D721Med (cell line): ENCODE measurements at places on chromosomes 5 and 9.
A peak's percentile ranks its signal among the peaks of the same experiment; 100 is the strongest.

GRCh38 chr5:12526113-12526512 lies 621.9 kb upstream of the CTNND2 start:
- no peak for DNase-seq

GRCh38 chr5:10623305-10623910 lies 59.5 kb downstream of the ANKRD33B start:
- DNase-seq, result peak; percentile 65

DNA sequence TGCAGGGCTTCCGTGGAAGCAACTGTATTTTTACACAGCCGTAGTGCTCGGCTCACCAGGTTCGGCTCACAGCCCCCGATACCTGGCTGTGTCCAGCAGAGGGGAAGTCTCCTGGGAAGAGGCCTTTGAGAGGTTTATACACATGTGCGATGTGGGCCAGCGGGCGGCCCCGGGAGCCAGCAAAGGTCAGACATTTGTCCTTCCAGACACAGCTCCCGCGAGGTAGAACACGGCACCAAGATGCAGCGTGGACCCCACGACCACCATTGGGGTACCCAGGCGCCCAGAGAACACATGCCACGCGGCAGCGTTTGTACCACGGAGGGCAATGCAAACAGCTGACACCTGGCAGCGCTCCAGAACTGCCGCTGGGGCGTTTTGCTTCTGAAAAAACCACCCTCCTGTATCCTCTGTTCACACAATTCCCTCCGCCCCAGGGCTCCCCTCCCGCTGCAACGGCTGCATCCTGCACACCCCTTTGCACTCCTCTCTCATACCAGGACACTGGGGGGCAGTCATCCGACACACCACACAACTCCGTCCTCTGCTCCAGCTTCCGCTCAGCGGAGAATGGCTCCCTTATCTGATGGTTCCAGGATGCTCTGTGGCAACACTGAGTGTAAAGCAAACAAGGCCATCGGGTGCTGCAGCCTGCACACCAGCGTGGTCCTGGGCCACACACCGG lies 235.3 kb downstream of the SYK start:
- DNase-seq, result no peak

DNA sequence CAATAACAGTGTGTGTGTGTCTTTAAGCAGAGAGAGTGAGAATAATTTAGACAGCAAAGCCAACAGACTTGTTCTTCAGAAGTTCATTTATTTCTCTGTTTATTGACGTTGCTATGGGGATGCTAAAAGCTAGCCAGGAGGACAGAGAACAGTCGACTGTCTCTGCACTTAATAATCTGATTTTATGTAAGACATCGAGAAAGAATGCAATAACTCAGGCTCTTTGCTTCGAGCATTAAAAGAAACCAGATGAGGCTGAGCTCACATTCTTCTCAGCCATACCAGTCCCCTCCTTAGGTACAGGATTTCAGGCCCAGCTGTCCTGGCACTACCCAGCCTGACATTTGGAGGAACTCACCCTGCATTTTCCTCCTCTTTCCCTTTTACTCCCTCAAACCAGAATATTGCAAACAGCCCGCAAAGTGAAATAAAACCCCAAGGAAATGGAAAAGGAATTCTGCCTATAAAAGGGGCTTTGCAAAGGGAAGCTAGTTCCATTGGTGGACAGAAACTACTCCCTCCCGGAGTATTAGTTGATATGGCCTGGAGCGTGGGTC lies 44.5 kb upstream of the DPYSL3 start:
- no peak for DNase-seq

DNA sequence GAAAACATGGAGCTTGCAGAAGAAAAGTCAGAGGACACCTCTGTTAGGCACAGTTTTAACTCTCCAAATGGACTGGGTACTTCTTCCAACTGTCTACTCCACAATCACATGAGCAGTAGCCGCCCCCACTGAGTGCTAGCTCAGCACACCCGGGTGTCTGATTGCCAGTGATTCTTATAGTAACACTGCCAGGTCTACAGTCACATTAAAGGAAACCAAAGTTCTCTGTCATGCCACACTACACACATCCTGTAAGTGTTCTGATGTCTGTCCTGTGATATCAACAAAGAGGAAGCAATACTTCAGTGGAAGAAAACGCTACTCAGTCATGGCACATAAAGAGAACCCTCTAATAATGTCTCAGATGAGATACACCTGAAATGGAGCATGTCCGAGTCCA lies at the start of gene HAVCR2:
TSS of gene HAVCR2 (minus strand) at position 69 of the 400 bp plus-strand sequence. CDS start at position 8, 61 bp downstream.
- DNase-seq, result no peak

DNA sequence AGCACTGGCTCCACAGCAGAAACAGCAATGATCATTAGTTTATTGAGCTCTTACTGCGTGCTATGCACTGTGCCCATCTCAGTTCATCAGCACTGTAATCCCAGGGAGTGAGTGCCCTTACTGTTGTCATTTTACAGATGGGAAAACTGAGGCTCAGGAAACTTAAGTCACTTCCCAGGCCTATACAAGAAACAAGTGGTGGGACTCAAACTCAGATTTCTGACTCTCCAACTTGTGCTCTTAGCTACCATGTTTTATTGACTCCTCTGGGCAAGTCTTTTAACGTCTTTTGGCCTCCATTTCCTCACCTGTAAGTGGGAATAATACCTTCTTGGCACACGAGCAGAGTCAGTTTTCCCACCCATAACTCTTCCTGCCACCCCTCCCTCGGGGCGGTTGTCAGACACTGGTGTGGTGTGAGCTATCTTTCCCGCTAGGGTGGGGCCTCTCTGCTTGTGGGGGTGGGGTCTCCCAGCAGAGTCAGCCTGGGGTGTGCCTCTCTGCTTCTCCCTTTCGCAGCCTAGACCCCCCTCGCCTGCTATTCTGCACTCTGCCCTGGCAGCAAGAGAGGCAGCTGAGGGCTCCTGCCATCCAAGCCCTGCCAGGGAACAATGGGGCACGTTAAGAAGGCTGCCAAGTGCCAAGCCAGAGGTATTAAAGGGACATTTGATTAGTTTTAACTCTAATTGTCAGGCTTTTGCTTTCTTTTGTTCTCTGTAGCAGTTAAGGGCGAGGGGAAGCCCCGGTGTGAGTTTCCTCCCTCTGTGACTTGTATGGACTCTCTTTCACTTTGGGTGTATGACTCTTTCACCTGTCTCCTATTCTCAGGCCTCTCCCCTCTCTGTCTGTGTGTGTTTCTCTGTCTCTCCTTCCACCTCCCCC lies 12.1 kb downstream of the GALNT10 start:
- DNase-seq, result no peak

GRCh38 chr5:139644001-139644456 lies 4.1 kb upstream of the CXXC5 start:
- DNase-seq, result no peak

DNA sequence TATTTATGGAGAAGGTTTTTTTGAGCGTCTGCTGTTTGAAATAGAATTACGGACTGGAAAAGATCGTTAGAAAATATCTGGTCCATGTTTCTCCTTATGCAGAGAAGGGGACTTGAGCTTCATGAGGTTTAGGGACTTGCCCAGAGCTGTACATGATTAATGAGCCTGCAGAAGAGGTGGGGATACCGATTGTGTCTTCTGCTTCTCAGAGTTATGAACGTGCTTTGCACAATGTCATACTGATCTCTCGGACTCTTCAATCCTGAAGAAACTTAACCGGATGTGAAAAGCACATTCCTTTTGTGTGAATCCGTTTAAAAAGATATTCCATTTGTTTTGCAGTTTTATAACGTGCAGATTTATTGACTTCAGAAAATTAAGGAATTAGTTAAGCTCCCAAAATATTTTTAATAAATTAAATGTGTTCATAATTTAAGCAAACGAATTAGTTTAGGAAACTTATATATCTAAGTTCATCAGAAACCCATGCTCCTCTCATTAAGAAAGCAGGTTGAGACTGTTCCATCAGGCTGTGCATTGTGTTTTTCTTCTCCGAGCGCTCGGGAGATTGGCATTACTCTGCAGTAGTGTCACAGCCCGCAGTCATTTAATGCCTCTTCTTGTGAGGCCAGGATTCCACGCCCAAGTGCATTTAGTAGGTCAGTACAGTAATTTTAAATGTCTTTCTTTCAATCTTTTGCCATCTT lies 40.8 kb upstream of the MEF2C start:
- no peak for DNase-seq

GRCh38 chr9:111937781-111938426 lies 41.3 kb downstream of the UGCG start:
- no peak for DNase-seq

DNA sequence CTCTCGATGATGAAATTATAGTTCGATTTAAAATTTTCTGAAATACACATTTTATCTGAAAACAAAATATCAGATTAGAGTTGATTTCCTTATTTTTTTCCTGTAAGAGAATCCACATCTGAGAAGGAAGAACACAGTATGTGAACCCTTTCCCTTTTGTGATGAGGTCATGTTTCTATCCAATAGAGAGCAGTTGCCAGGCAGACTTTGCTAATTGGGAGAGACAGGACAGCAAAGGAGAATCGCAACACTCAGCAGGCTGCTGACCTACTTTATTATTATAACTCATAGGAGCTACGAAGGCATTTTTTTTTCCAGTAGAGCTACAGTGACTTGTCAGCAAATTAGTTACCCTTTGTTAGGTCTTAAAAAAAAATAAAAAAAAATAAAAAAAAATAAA lies 242.1 kb downstream of the HCN1 start:
- DNase-seq, result no peak

DNA sequence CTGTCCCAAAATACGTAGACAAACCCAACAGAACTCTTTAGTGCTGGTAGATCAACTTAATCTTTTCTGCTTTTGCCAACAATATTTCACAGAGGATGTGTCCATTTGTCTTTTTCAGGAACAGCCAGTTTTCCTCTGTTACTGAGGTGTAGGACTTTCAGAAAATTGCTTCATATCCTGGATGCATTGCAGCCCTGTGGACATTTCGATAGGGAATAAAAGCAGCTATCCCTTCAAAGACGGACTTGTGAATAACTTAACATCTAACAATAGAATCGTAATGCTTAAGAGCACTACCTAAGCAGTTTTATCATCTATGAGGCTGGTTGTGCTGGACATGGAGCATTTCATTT lies 59.7 kb downstream of the PCSK1 start:
- DNase-seq, result no peak

DNA sequence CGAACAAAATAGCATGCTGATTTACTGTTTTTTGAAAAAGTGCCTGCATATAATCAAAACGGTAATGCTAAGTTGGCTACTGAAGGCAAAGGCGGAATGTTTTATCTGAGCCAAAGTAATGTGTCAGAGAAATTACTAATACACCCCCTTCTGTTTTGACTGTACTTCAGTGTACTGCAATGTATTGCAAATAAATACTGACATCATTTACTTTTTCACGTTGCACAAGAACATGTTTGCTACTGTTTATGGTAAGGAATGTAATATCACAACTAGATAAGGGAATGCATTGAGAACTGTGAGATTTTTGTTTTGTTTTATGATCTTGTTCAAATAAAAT lies 813 bp upstream of the AGTPBP1 start:
- no peak for DNase-seq

DNA sequence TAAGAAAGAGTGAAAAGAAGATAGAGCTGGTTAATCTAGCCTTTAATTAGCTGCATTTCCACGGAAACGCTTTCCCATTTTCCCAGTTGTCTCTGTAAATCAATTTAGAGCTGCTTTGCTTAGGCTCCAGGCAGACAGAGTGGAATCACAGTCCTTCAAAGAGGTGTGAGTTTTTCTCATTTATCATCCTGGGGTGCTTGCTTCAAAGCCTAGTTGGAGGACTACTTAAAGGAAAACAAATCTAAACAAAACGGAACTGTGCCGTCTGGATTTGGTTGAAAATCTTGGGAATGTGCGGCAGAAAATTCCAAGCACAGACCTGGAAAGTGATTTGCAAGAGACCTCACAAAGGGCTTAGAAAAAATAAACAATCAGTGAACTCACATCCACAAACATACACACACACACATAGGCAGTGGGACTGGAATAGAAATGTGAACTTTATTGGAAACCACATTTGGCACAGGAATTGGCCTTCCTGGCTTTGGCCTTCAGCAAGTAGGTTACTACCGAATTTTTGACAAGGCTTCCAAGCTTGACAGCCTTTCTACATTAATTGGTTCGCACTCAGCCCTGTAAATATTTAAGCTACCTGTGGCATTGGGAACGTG lies 235.2 kb upstream of the SLC24A2 start:
- no peak for DNase-seq

- no peak for DNase-seq
These were observed 22.9 kb downstream of the ATG10 start for GRCh38 chr5:81994679-81995078.

DNA sequence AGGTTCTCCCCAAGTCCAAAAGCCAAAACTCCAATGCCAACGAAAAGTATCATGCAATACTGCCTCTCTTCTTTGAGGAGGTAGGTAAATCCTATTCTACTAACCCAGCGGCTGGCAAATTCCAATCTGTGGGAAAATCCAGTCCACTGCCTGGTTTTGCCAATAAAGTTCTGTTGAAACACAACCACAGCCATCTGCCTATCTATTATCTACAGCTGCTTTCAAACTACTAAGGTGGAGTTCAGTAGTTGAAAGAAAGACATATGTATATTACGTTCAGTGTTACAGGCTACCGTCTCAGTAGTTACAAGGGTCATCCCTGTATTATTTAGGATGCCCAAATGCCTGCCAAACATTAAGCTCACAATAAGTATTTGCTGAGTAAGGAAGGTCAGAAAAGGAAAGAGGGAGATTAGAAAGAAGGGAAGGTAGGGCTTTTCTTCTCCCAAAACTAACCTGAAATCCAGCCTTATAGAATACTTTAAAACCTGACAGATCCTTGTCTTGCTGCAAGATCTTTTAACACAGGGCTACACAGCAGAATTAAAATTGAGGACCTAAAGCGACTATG lies 16.2 kb downstream of the ARL15 start:
- no peak for DNase-seq

- no peak for DNase-seq
These were observed 928 bp downstream of the HACD4 start for GRCh38 chr9:21030389-21031035.

GRCh38 chr5:97093193-97093592 lies 49.2 kb downstream of the LIX1 start:
- DNase-seq, result no peak

DNA sequence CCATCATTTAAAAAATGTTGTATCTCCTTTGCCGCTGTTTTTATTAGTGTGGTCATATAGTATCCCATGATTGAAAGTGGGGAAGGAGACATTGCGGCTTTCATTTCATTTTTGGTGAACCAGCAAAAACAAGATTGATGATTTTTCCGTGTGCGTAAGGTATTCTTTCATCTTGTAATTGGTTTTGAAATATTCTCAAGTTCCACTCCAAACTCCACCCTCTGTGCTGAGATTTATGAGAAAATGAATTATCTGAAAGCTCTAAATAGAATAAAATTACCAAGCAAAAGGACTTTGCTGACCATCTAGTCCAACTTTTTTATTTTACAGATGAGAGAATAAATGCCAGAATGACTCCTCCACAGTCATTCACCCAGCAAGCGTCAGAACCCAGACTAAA lies 103.1 kb upstream of the MPDZ start:
- DNase-seq, result no peak

DNA sequence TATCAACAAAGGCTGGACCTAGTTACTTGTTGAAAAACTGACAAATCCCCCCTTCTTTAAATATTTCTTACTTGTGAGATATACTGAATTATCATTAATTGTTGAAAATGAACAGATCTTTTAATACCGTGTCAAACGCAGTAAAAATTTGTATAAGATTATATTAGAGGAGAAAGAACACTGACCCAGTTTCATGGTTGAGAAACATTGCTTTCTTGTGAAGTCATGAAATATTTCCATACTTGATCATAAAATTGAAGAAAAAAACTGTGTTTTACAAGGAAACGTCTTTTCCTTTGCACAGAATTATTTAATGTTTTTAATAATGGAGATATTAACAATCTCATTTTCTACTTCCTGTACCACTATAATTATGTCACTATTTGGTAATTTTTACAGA lies 45.8 kb downstream of the MOCS2 start:
- no peak for DNase-seq

GRCh38 chr9:28650327-28650726 lies 1077.0 kb upstream of the C9orf72 start:
- DNase-seq, result no peak

- no peak for DNase-seq
These were observed 464.0 kb upstream of the ZNF608 start for GRCh38 chr5:125210242-125210947.
